Psoas muscle (tissue), 8 donors: ENCODE measurements at places on chromosomes 5 and 9. TPM values are rescaled to one million over a fixed set of nuclear protein-coding genes. Genes with fewer than 3 reads are reported as not detected.

DNA sequence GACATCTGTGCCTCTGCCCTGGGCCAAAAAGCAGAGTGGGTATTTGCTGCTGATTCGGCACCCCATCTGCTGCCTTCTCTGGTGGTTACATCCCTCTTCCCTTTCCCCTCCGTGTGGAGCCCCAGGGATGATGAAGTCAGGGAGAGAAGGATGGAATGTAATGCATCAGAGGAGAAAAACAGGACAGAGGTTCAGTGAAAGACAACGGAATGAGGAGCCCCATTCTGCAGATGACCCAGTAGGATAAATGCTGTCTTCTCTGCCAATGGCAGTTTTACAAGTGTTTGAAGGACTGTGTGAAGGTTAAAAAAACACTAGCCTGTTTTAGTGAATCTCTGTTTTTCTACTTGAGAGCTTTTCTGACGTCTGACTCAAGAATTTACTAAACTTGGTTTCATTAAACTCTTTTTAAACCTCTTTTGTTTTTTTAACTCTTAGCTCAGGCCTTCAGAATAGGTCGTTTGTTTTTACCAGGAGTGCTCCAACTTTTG, 86.3 kb downstream of the NLN start:
- no peak overlapping the region for H3K27ac ChIP-seq
- H3K36me3 ChIP-seq: peaks cover 50% of the 10 kb centered on the region
- H3K27me3 ChIP-seq: no peaks in the 10 kb centered on the region
- no peak for DNase-seq

DNA sequence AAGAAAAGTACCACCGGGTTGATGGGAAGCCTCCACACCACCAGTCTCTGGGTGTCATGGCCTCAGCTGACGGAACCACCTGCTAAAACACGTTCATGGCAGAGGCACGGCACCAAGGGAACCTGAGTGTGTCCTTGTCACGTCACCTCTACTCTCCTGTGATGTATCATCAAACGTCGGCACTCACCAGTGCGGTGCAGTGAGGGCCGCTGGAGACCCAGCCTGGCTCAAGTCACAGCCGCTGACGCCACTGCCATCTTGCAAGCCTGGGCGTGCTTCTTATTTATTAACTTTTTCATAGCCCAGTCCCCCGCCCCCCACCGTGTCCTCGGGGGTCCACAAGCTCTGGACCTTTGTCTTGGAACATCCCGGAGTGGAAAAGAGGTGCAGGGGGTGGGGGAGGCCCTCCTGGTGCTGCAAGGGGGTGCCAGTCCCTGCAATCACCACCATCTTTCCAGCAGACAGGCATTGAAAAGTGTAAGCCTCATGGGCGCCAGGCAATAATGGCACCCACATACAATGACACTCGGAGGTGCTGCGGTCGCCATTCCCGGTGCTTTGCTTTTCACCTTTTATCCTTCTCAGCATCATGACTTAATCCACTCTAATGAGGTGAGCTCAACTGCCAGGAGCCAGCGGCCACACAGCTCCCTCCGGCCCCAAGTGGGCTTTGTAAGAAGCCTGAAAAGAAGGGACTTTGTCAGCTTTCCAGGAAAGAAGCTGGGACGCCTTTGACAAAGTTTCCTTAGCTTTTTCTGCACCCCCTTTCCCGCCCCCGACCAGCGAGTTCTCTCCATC, 202.3 kb upstream of the IRX1 start:
- H3K4me1 ChIP-seq: peaks cover 5% of the 10 kb centered on the region
- H3K27me3 ChIP-seq: no peaks in the 10 kb centered on the region
- H3K36me3 ChIP-seq: no peaks in the 10 kb centered on the region
- H3K4me3 ChIP-seq: no peak overlapping the region

DNA sequence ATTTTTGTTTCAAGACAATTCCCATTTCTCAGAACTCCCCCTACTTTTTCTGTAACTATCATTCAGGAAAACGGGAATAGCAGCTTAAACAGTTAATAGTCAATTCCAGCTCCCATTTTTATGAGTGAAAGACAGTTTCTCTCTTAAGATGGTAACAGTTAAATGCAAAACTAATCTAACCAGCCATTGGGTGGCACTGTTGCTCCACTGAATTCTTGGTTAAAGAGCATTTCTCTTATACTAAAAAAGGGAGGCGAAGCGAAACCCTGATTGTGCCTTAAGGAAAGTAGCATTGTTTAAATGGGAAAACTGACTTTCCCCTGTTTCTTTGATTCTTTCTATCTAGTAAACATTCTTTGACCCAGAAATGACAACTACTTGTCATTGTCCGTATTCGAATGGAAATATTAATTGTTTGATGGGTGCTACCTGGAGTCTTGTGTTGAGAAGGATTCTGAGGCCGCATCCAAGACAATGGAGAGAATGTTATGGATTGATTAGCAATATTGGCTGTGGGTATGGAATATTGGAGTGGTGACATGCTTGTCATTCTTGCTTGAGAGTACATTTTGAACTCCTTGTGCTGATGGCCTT, 507.8 kb downstream of the MAT2B start:
- H3K4me3 ChIP-seq: no peak overlapping the region
- DNase-seq: no peak
- no peaks in the 10 kb centered on the region for H3K4me1 ChIP-seq

- no peaks in the 10 kb centered on the region for H3K36me3 ChIP-seq
- no peak for DNase-seq
- H3K4me1 ChIP-seq: peaks cover 57% of the 10 kb centered on the region
Observed at GRCh38 chr5:138843316-138844124, 31.6 kb downstream of the LRRTM2 start.

- H3K4me3 ChIP-seq: no peak overlapping the region
- H3K27ac ChIP-seq: no peak overlapping the region
- no peaks in the 10 kb centered on the region for H3K27me3 ChIP-seq
- no peaks in the 10 kb centered on the region for H3K36me3 ChIP-seq
- no peaks in the 10 kb centered on the region for H3K4me1 ChIP-seq
Observed at GRCh38 chr9:72444435-72444834, 77.0 kb upstream of the TMC1 start.

DNA sequence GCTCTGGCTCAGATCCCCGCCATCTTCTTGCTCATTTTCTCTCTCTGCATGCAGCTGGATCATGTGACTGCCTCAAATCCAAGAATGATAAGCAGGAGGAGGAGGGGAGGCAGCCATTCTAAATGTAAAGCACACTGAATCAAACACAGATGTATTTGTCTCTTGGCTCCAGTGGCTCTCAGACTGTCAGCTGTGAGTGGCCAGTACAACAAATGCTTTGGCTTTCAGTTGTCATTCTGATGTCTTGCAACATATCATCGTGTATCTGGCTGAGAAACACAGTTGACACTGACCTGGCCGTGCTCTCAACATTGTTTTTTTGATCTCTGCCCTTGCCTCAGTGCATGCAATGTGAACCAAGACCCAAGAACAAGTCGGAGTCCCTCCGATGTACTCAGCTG, 233.1 kb downstream of the ADAMTSL1 start:
- peak overlapping the region; percentile 36 for H3K27ac ChIP-seq
- no peak overlapping the region for H3K4me3 ChIP-seq
- DNase-seq: no peak
- H3K4me1 ChIP-seq: peaks cover 11% of the 10 kb centered on the region
- no peaks in the 10 kb centered on the region for H3K27me3 ChIP-seq

- H3K4me3 ChIP-seq: no peak overlapping the region
- DNase-seq: no peak
- H3K4me1 ChIP-seq: no peaks in the 10 kb centered on the region
- H3K27me3 ChIP-seq: no peaks in the 10 kb centered on the region
Observed at GRCh38 chr5:41708604-41708940, 161.7 kb downstream of the OXCT1 start.

DNA sequence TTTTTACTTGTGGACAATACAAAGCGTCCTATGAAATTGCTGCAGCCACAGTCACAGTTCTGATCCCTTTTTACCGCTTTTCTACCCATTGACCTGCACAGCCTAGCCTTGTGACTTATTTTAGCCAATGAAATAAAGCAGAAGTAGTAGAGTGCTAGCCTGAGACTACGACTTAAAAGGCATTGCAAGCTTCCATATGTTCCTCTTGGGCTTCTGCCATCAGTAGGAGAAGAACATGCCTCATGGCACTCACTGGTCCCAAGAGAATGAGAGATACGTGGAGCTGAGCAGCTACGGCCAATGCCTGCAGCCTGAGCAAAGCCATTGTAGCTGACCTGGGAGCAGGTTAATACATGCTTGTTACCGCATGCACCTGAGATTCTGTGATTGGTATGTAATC, 416.6 kb upstream of the CLINT1 start:
- no peaks in the 10 kb centered on the region for H3K27me3 ChIP-seq
- H3K4me1 ChIP-seq: no peaks in the 10 kb centered on the region
- no peaks in the 10 kb centered on the region for H3K36me3 ChIP-seq
- no peak overlapping the region for H3K4me3 ChIP-seq

DNA sequence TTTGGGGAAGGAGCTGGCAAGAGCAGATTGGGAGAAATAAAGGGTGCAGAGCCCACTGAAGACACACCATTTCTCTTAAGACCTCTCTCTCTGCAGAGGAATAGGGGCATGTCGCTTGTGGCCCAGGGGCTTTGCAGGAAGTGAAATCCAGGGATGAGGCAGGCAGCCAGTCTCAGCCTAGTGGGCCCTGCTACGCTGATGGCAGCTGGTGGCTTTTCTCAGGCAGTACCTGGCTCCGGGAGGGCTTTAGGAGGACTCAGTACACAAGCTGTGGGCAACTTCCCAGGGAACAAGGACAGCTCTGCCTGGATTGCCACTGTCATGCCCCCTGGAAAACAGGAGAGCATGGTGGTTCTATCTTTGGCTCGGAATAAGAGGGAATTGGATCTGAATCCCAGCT, 76.2 kb upstream of the NEURL1B start:
- peaks cover 1% of the 10 kb centered on the region for H3K27me3 ChIP-seq
- H3K27ac ChIP-seq: no peak overlapping the region
- no peaks in the 10 kb centered on the region for H3K36me3 ChIP-seq
- no peak overlapping the region for H3K4me3 ChIP-seq

GRCh38 chr5:109482748-109483147, 73.0 kb upstream of the PJA2 start:
- no peak overlapping the region for H3K27ac ChIP-seq
- H3K27me3 ChIP-seq: no peaks in the 10 kb centered on the region
- peaks cover 21% of the 10 kb centered on the region for H3K4me1 ChIP-seq
- H3K36me3 ChIP-seq: no peaks in the 10 kb centered on the region
- H3K4me3 ChIP-seq: no peak overlapping the region

GRCh38 chr9:98201102-98201501, 8.7 kb upstream of the CORO2A start:
- H3K4me1 ChIP-seq: peaks cover 3% of the 10 kb centered on the region
- no peak overlapping the region for H3K27ac ChIP-seq
- H3K36me3 ChIP-seq: no peaks in the 10 kb centered on the region
- no peaks in the 10 kb centered on the region for H3K27me3 ChIP-seq
- DNase-seq: no peak

DNA sequence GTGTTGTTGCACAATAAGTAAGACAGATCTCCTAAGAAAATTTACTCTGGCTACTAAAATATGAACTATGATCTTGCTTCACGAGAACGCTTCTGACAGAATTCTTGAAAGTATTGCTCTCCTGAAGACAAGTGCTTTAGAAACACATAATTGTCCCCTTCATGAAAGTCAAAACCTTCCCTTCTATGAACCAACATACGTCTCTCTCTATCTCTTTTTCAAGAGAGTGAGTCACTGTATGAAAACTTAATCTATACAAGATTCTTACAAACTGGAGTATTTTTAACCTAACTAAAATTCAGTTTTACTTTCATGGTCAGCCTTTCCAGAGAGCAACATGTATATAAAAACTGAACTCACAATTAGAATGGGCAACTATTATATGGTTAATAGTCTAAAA, 688.0 kb upstream of the CTNND2 start:
- H3K4me3 ChIP-seq: no peak overlapping the region
- H3K4me1 ChIP-seq: no peaks in the 10 kb centered on the region
- no peak overlapping the region for H3K27ac ChIP-seq
- H3K36me3 ChIP-seq: no peaks in the 10 kb centered on the region

- no peaks in the 10 kb centered on the region for H3K36me3 ChIP-seq
- H3K4me1 ChIP-seq: no peaks in the 10 kb centered on the region
- DNase-seq: no peak
- H3K27ac ChIP-seq: no peak overlapping the region
Observed at GRCh38 chr5:93092349-93093105, 488.5 kb downstream of the NR2F1-AS1 start.

DNA sequence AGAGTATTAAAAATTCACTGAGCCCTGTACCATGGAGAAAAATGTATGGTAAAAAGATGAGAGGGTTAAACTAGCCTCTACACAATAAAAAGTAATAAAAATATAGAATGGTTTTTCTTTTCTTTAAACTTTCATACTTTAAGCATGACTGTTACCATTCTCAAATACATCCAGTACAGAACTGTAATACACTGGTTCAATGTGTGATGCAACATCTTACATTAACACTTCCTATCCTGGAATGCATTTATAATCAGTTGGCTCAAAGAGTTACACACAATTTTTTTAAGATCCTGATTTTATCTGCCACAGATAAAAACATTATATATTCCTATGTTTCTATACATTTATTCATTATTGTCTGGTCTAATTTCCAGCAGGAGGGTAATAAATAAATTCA, 4.7 kb downstream of the GNAQ start:
- no peak overlapping the region for H3K27ac ChIP-seq
- H3K4me3 ChIP-seq: no peak overlapping the region
- H3K4me1 ChIP-seq: peaks cover 28% of the 10 kb centered on the region
- no peaks in the 10 kb centered on the region for H3K27me3 ChIP-seq

GRCh38 chr5:62812621-62813255, 234.1 kb downstream of the LRRC70 start:
- H3K4me3 ChIP-seq: no peak overlapping the region
- H3K27me3 ChIP-seq: no peaks in the 10 kb centered on the region
- no peak overlapping the region for H3K27ac ChIP-seq
- H3K36me3 ChIP-seq: no peaks in the 10 kb centered on the region
- DNase-seq: no peak

DNA sequence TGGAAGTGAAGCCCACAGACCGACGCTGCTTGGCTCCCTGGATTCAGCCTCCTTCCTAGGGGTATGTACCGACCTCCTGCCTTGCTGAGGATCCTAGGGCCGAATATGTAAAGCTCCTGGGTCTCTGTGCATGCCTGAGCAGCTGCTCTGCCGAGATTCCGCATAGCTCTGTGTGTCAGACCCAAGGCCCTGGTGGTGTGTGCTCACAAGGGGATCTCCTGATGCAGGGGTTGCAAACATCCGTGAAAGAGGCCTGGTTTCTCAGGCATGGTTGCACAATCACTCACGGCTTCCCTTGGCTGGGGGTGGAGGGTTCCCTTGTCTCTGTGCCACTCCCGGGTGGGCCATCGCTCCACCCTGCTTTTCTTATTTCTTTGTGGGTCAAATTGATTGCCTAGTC, 19.9 kb upstream of the SVEP1 start:
- peaks cover 1% of the 10 kb centered on the region for H3K27me3 ChIP-seq
- no peak overlapping the region for H3K4me3 ChIP-seq
- no peak for DNase-seq
- no peaks in the 10 kb centered on the region for H3K4me1 ChIP-seq
- no peak overlapping the region for H3K27ac ChIP-seq

Gene NPR3
- total RNA-seq: 2.2 TPM

Gene PCDHA10
- total RNA-seq: not detected

Gene RPP25L
- total RNA-seq: 63.1 TPM

Gene SLC25A2
- total RNA-seq: not detected
